ENCODE measurements at places on chromosomes 13 and 19. TPM values are rescaled to one million over a fixed set of nuclear protein-coding genes. Genes with fewer than 3 reads are reported as not detected.

MRPS31 gene
- 35.7 TPM for total RNA-seq

TMIGD2 gene
- total RNA-seq = 50.5 TPM

MEF2B gene
- 5.2 TPM for total RNA-seq

ZNF66 gene
- 15.4 TPM for total RNA-seq

RNF225 gene
- total RNA-seq = 0.94 TPM

ZNF709 gene
- total RNA-seq = 4.9 TPM

HCST gene
- 186 TPM for total RNA-seq

ZNF546 gene
- total RNA-seq = 9.9 TPM

CCDC70 gene
- not detected for total RNA-seq

IGFL1 gene
- not detected for total RNA-seq

ALG5 gene
- total RNA-seq = 27.2 TPM

PRDX2 gene
- total RNA-seq = 181 TPM

DNA sequence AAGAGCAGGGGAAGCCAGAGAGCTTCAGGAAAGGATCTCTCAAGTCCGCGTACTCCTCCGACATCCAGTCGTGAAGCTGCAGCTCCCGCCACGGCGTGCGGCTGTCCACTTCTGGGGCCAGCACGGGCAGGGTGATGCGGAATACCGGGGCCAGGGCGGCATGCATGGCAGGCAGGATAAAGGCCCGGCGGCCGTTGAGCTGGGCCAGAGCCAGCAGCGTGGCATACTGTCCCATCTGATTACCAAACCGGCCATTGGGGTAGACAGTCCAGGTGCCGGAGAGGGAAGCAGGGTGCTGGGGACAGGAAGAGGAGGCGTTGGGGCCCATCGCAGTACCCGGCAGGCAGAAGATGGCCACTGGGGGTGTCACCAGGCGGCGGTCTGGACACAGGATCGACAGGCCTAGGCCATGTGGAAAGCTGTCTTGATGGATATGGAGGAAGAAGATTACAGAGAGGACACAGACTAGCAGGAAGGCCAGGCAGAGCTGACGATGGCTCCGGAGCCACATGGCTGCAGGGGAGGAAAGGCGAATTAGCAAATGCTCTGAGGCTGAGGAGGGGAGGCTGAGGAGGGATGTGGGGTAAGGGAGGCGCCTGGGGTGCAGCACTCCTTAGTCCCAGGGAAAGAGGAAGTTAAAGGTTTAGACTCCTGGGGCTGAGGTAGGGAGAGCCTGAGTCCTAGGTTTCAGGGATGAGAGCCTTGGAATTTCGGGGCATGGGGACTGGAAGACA lies 1.5 kb downstream of the FUT1 start:
- H3K4me1 ChIP-seq = peaks cover 20% of the 10 kb centered on the region
- peak overlapping the region; percentile 7 for H3K4me3 ChIP-seq
- no peak for DNase-seq
- no peaks in the 10 kb centered on the region for H3K36me3 ChIP-seq
- peaks cover 41% of the 10 kb centered on the region for H3K27me3 ChIP-seq

- no peak for DNase-seq
- H3K36me3 ChIP-seq = no peaks in the 10 kb centered on the region
- peak overlapping the region; percentile 87 for H3K27ac ChIP-seq
- peaks cover 33% of the 10 kb centered on the region for H3K4me1 ChIP-seq
- H3K27me3 ChIP-seq = no peaks in the 10 kb centered on the region
Measured at GRCh38 chr19:2057484-2058469, 6.7 kb upstream of the MKNK2 start.

DNA sequence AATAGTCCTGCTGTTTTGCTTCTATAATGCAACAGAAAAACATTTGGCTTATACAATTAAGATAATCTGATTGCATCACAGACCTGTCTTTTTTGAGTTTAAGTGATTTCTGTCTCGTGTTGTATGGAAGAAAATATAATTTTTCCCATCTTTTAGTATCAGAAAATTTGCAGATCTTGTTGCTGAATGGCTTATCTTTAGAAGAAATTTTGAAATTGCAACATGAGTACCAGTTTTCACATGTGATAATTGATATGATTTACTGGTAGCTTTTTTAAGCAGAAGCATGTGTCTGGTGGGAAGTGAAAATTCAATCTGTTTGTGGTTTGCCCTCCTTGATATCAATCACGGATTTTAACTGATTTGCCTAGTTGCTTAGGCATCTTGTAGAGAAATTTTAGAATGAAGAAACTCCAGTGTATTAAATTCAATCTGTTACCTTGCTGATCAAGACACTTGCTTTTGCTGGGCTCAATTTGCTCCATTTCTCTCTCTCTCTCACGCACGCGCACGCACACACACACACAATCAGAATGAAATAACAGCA lies 89.8 kb upstream of the MYCBP2 start:
- no peaks in the 10 kb centered on the region for H3K36me3 ChIP-seq
- no peak for DNase-seq
- no peak overlapping the region for H3K27ac ChIP-seq
- no peaks in the 10 kb centered on the region for H3K27me3 ChIP-seq

- DNase-seq = no peak
- no peaks in the 10 kb centered on the region for H3K36me3 ChIP-seq
- no peaks in the 10 kb centered on the region for H3K27me3 ChIP-seq
Measured at GRCh38 chr13:80055847-80056246, 285.1 kb downstream of the SPRY2 start.

GRCh38 chr13:94703271-94703670 lies 9.1 kb downstream of the SOX21 start:
- peaks cover 6% of the 10 kb centered on the region for H3K4me1 ChIP-seq
- peaks cover 3% of the 10 kb centered on the region for H3K36me3 ChIP-seq
- peak overlapping the region; percentile 55 for H3K27ac ChIP-seq
- no peak for DNase-seq
- peaks cover 98% of the 10 kb centered on the region for H3K27me3 ChIP-seq
- H3K4me3 ChIP-seq = no peak overlapping the region

DNA sequence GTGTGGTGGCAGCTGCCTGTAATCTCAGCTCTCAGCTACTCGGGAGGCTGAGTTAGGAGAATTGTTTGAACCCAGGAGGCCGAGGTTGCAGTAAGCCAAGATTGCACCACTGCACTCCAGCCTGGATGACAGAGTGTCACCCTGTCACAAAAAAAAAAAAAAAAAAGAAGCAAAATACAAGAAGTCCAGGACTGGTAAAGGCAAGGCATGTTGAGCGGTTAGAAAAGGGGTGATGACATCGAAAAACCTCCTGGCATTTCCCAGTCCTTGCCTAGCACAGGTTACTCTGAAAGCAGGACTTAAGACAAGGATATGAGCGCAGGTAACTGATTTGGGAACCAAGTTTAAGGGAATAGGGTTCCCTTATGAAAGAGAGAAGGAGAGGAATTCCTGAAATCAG lies 2.5 kb upstream of the LILRB4 start:
- H3K27ac ChIP-seq = no peak overlapping the region
- H3K27me3 ChIP-seq = peaks cover 5% of the 10 kb centered on the region
- no peaks in the 10 kb centered on the region for H3K4me1 ChIP-seq

DNA sequence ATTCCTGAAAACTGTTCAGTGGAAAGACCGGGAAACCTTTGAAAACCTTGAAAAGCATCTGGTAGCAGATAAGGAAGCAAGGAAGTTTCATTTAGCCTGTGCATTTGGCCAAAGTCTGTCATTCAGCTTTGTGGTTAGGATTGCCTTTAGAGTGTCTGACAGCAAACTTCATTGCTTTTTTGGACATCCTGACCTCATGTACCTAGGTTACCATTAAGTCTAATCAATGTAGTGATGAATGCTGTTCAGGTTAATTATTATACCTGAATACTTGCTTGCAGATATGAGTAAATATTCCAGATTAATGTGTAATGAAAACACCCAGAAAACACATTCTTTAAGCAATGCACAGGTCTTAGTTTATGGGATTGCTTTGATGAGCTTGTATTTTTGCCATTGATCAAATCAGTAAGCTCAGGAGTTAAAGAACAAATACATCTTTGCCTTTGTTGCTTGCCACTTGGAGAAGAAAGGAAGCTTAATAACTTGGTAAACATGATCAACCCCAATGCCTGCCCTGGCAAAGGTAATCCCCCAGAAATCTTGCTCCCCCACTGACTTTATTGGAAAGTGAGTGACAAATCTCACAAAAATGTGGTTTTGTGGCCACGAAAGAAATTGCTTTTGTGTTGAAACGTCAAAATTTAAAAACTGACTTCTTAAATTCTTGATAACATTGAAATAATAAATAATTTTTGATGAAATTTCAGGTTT lies 87.4 kb downstream of the SLC15A1 start:
- no peaks in the 10 kb centered on the region for H3K36me3 ChIP-seq
- no peaks in the 10 kb centered on the region for H3K4me1 ChIP-seq
- no peak overlapping the region for H3K27ac ChIP-seq
- H3K27me3 ChIP-seq = no peaks in the 10 kb centered on the region

GRCh38 chr13:22948421-22948820 lies 232.4 kb upstream of the SGCG start:
- H3K4me1 ChIP-seq = no peaks in the 10 kb centered on the region
- H3K27ac ChIP-seq = no peak overlapping the region
- H3K36me3 ChIP-seq = no peaks in the 10 kb centered on the region
- DNase-seq = no peak
- no peak overlapping the region for H3K4me3 ChIP-seq

DNA sequence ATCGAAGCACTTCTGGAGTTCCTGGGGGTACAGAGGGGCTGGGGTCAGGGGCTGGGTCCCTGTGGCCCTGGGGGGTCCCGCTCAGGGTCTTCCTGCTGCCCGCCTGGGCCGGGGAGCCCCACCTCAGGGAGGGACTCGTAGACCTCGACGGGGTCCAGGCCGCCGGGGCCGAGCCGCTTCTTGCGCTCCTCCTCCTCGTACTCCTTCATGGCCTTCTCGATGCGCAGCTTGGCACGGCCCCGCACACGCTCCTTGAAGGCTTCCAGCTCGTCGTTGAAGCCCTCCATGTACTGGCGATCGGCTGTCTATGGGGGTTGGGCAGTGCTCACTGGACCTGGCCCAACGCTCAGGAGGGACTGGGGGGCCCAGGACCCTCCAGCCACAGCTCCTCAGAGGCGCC lies 10.2 kb downstream of the CDC37 start:
- DNase-seq = no peak
- no peak overlapping the region for H3K27ac ChIP-seq
- peaks cover 10% of the 10 kb centered on the region for H3K4me1 ChIP-seq
- H3K4me3 ChIP-seq = no peak overlapping the region

- H3K27ac ChIP-seq = peak overlapping the region; percentile 89
- DNase-seq = no peak
- peak overlapping the region; percentile 55 for H3K4me3 ChIP-seq
- H3K4me1 ChIP-seq = peaks cover 52% of the 10 kb centered on the region
- peaks cover 23% of the 10 kb centered on the region for H3K36me3 ChIP-seq
Measured at GRCh38 chr19:41870401-41870873, 6.6 kb upstream of the CD79A start.

- H3K36me3 ChIP-seq = peaks cover 7% of the 10 kb centered on the region
- no peak for DNase-seq
- no peaks in the 10 kb centered on the region for H3K27me3 ChIP-seq
- H3K27ac ChIP-seq = peak overlapping the region; percentile 46
- H3K4me3 ChIP-seq = no peak overlapping the region
Measured at GRCh38 chr13:32047793-32048192, 16.2 kb downstream of the FRY start.

DNA sequence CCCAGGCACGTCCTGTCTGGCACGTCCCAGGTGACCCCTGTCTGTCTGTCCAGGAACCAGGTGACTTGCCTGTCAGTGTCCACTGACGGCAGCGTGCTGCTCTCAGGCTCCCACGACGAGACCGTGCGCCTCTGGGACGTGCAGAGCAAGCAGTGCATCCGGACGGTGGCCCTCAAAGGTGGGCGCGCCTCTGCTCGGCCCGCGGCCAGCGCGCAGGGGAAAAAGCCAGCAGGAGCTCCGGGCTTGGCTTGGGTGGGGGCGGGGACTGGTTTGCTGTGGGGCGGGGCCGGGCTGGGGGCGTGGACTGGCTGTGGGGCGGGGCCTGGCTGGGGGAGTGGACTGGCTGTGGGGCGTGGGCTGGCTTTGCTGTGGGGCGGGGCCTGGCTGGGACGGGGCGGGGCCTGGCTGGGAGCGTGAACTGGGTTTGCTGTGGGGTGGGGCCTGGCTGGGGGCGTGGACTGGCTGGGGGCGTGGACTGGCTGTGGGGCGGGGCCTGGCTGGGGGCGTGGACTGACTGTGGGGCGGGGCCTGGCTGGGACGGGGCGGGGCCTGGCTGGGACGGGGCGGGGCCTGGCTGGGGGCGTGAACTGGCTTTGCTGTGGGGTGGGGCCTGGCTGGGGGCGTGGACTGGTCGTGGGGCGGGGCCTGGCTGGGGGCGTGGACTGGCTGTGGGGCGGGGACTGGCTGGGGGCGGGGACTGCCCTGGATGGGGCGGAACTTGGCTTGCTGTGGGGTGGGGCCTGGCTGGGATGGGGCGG lies 7.2 kb downstream of the WDR18 start:
- H3K27me3 ChIP-seq = peaks cover 2% of the 10 kb centered on the region
- DNase-seq = no peak
- peaks cover 2% of the 10 kb centered on the region for H3K4me1 ChIP-seq
- H3K27ac ChIP-seq = no peak overlapping the region
- peaks cover 3% of the 10 kb centered on the region for H3K36me3 ChIP-seq

- H3K4me1 ChIP-seq = no peaks in the 10 kb centered on the region
- no peak overlapping the region for H3K27ac ChIP-seq
- peak overlapping the region; percentile 47 for H3K4me3 ChIP-seq
- H3K27me3 ChIP-seq = peaks cover 22% of the 10 kb centered on the region
Measured at GRCh38 chr13:19601749-19602725, 31.4 kb upstream of the MPHOSPH8 start.

DNA sequence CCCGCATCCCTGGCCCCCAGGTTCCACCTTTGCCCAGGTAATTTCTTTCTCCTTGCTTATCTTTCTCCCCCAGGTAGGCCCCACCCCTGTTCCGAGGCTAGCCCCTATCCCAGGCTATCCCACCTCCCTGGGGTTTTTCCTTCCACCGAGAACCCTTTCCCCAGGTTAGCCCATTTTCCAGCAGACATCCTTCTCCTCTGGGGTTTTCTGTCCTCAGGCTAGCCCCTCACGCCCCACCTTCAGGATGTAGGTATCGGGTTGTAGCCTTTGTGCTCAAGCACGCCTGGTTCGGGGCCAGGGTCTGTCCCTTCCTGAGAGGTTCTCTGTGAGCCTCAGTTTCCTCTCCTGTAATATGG lies 837 bp downstream of the FSD1 start:
- no peaks in the 10 kb centered on the region for H3K27me3 ChIP-seq
- H3K36me3 ChIP-seq = peaks cover 14% of the 10 kb centered on the region
- H3K27ac ChIP-seq = no peak overlapping the region
- DNase-seq = no peak
- peak overlapping the region; percentile 71 for H3K4me3 ChIP-seq

GRCh38 chr19:2629491-2630351 lies 72.8 kb downstream of the GNG7 start:
- no peak for DNase-seq
- H3K36me3 ChIP-seq = peaks cover 12% of the 10 kb centered on the region
- no peak overlapping the region for H3K27ac ChIP-seq
- H3K27me3 ChIP-seq = no peaks in the 10 kb centered on the region
- H3K4me3 ChIP-seq = no peak overlapping the region
- H3K4me1 ChIP-seq = peaks cover 17% of the 10 kb centered on the region

GRCh38 chr13:66830940-66831716 lies 399.0 kb downstream of the PCDH9 start:
- H3K4me3 ChIP-seq = no peak overlapping the region
- no peaks in the 10 kb centered on the region for H3K36me3 ChIP-seq
- no peak overlapping the region for H3K27ac ChIP-seq
- no peak for DNase-seq

- DNase-seq = no peak
- no peaks in the 10 kb centered on the region for H3K36me3 ChIP-seq
- H3K27ac ChIP-seq = no peak overlapping the region
- no peak overlapping the region for H3K4me3 ChIP-seq
- peaks cover 2% of the 10 kb centered on the region for H3K4me1 ChIP-seq
Measured at GRCh38 chr13:33322965-33323668, 37.6 kb upstream of the STARD13 start.
